ENCODE measurements at places on chromosomes 2 and 18. TPM values are rescaled to one million over a fixed set of nuclear protein-coding genes. Genes with fewer than 3 reads are reported as not detected.

Gene BOLL
- total RNA-seq = not detected

Gene RPRM
- total RNA-seq = 0.10 TPM

Gene TAF4B
- total RNA-seq = 12.3 TPM

Gene AQP12A
- not detected for total RNA-seq

Gene NPHP1
- total RNA-seq = 11.9 TPM

Gene PLCL1
- total RNA-seq = 0.09 TPM

Gene FHOD3
- total RNA-seq = 23.1 TPM

Gene G6PC2
- total RNA-seq = not detected

Gene IL36RN
- not detected for total RNA-seq

Gene KDSR
- 30.7 TPM for total RNA-seq

Gene CPLX4
- total RNA-seq = not detected

Gene VWA3B
- not detected for total RNA-seq

Gene RIT2
- total RNA-seq = not detected

Measured in NCI-H460 (cell line).